ENCODE measurements at places on chromosomes 2 and 18. TPM values are rescaled to one million over a fixed set of nuclear protein-coding genes. Genes with fewer than 3 reads are reported as not detected.
A peak's percentile ranks its signal among the peaks of the same experiment; 100 is the strongest.

The OTX1 gene
- not detected for total RNA-seq

The FAM110C gene
- not detected for total RNA-seq

The CABYR gene
- 4.0 TPM for total RNA-seq

The EGR4 gene
- total RNA-seq = not detected

The SIX3 gene
- not detected for total RNA-seq

The INPP1 gene
- total RNA-seq = 15.0 TPM

The ABCG5 gene
- not detected for total RNA-seq

GRCh38 chr18:36640021-36640952 lies 188.5 kb downstream of the TPGS2 start:
- H3K4me3 ChIP-seq = no peak overlapping the region
- H3K27me3 ChIP-seq = no peaks in the 10 kb centered on the region
- no peak for DNase-seq
- H3K36me3 ChIP-seq = no peaks in the 10 kb centered on the region
- H3K4me1 ChIP-seq = no peaks in the 10 kb centered on the region

DNA sequence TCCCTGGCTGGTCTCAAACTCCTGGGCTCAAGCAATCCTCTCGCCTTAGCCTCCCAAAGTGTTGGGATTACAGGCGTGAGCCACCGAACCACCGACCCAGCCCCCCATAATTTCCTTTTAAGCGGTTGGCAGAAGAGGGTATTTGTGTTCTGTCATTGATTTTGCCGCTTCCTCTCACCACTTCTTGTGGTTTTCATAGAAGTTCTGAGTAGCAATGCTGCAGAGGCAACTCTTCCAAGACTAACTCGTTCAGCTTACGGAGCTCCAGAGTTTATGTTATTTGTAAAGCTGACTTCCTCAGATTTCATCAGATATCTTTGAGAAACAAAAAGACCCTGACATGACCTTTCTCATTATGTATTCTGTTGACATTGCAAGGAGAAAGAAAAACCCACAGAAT lies 261.4 kb upstream of the KCNJ3 start:
- no peaks in the 10 kb centered on the region for H3K36me3 ChIP-seq
- H3K4me1 ChIP-seq = no peaks in the 10 kb centered on the region
- no peaks in the 10 kb centered on the region for H3K27me3 ChIP-seq
- no peak for DNase-seq

DNA sequence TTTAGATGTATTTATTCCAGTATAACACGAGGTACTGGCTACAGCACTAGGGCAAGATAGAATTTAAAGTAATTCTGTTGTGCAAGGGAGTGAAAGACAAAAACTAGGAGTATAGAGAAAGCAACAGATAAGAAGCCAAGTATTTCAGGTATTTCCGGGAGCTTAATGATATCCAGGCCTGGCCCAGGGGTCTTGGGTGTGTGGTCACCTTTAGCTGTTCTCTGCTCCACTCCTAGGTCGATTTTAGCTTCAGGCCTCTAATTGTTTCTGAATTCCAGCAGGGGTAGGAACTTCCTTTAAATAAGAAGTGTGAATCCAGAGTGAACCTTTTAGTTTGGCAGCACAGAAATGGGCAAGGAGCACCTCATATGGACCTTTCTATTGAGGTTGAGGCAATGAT lies 342.3 kb upstream of the MYT1L start:
- DNase-seq = no peak
- H3K4me3 ChIP-seq = no peak overlapping the region
- no peak overlapping the region for H3K27ac ChIP-seq
- no peaks in the 10 kb centered on the region for H3K4me1 ChIP-seq

- H3K36me3 ChIP-seq = no peaks in the 10 kb centered on the region
- H3K27ac ChIP-seq = no peak overlapping the region
- DNase-seq = peak; percentile 50
- no peak overlapping the region for H3K4me3 ChIP-seq
- H3K4me1 ChIP-seq = no peaks in the 10 kb centered on the region
These were observed 238.0 kb upstream of the SALL3 start for GRCh38 chr18:78741381-78742217.

DNA sequence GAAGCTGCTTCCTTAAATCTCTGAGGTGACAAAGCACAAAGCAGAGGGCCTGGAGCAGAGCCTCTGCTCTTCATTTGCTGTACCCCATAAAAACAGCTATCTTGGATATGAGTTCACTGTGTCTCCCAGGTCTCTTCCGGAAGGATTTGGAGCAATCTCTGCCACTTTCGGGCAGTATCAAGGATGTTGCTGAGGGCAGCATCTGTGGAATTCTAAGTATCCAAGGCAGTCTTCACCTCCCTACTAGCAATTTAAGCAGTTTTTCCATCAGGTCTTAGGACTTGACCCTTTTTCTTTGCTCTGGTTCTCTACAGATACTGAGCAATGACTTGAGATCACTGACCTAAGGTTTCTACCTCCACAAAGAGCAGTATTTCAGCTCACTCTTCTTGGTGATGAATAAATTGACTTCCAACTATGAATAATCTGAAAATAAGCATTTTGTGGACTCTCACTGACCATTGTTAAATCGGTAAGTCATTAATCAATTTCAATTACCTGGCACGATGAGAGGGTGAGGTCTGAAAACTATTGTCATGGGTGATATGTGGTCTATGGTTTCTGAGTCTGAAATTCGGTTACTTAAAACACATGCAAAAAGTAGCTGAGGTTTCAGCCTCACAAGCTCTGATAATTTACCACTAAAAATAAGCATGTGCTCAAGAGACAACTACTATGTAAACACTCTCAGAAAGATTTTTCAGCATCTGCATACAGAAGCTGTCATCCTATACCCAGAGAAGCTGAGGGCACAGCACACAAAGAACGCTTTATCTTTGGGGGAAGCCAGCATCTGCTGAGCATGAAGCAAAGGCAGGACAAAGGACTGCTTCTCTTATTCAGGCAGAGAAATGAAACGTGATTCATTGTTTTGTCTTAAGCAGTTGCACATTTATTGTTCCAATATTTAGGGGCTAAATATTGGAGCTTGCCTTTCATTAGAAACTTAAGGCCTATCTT lies 32.1 kb upstream of the SPATS2L start:
- no peak overlapping the region for H3K27ac ChIP-seq
- peaks cover 3% of the 10 kb centered on the region for H3K4me1 ChIP-seq

DNA sequence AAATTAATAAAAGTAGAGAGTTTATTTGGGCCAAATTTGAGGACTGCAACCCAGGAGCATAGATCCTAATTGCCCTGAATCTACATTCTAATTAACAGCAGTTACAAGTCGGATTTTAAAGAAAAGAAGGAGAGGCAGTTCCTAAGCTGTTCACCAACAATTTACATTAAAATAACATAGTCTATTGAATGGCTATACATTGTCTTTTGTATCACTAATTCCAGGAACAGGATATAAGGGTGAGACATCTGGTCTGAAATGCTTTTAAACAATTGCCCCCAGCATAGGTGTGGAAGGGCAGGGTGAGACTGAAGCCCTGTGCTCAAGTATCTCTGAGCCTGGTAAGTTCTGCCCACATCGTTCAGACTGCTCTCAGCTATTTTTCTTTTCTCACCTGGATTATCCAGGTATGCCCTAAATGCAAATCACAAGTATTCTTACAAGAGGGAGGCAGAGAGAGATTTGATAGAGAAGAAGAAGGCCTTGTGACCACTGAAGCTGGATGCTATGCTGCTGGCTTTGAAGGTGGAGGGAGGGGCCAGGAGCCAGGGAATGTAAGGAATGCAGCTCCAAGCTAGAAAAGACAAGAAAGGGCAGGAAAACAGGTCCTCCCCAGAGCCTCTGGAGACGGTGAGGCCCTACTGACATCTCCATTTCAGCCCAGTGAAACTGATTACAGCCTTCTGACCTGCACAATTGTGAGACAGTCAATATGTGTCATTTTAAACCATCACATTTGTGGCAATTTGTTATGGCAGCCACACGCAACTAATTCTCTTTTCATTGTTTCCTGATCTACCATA lies 189.4 kb upstream of the ARL4C start:
- peaks cover 25% of the 10 kb centered on the region for H3K4me1 ChIP-seq
- H3K4me3 ChIP-seq = no peak overlapping the region
- H3K27me3 ChIP-seq = no peaks in the 10 kb centered on the region
- DNase-seq = no peak

- peak; percentile 43 for DNase-seq
- peaks cover 38% of the 10 kb centered on the region for H3K4me1 ChIP-seq
- no peaks in the 10 kb centered on the region for H3K36me3 ChIP-seq
These were observed 169.2 kb upstream of the NCKAP5 start for GRCh38 chr2:133737242-133737993.

GRCh38 chr2:171810422-171811244 lies 83.4 kb downstream of the SLC25A12 start:
- H3K4me3 ChIP-seq = no peak overlapping the region
- no peak overlapping the region for H3K27ac ChIP-seq
- H3K36me3 ChIP-seq = no peaks in the 10 kb centered on the region
- H3K4me1 ChIP-seq = no peaks in the 10 kb centered on the region

- no peak for DNase-seq
- peaks cover 33% of the 10 kb centered on the region for H3K36me3 ChIP-seq
- H3K4me1 ChIP-seq = no peaks in the 10 kb centered on the region
- H3K27ac ChIP-seq = no peak overlapping the region
These were observed 7.4 kb upstream of the POLR1B start for GRCh38 chr2:112534826-112535225.

GRCh38 chr2:108305901-108306300 lies 17.2 kb downstream of the SULT1C2 start:
- H3K4me3 ChIP-seq = no peak overlapping the region
- H3K27ac ChIP-seq = no peak overlapping the region
- no peaks in the 10 kb centered on the region for H3K36me3 ChIP-seq
- H3K27me3 ChIP-seq = no peaks in the 10 kb centered on the region
- no peaks in the 10 kb centered on the region for H3K4me1 ChIP-seq
- no peak for DNase-seq

DNA sequence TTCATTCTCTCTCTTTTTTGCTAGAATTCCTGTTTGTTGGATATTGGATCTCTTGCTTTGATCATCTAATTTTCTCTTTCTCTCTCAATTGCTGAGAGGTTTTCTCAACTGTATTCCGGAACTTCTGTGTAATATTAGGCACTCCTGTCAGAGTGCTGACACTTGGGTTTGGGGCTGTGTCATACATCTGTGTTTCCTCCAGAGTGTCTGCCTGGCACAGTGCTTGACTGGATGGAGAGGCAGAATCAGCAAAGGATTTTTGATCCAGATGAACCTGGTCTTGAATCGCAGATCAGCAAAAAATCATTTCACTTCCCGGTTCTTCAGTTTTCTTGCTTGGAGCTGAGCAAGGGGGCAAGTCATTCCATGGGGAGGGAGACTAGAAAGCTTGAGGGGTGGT lies 87.7 kb upstream of the CXCR4 start:
- no peak for DNase-seq
- H3K4me3 ChIP-seq = no peak overlapping the region
- H3K4me1 ChIP-seq = no peaks in the 10 kb centered on the region
- H3K27ac ChIP-seq = no peak overlapping the region
- H3K36me3 ChIP-seq = no peaks in the 10 kb centered on the region

DNA sequence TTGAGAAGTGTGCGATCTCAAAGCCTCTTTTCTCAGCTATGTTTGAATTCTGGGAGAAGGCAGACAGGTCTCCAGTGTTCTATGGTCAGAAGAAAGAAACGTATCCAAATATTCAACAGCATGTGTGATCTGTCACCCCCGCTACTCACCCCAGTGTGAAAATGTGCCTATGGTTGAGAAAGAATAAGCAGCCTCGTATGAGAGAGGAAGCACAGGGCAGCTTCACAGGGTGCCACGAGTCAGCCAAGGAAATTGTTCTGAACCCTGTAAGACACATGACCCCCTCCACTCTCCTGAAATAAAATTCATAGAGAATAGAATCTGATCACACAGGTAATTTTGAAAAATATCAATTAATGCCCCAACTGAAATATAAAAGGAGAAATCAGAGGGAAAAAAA lies 8.0 kb upstream of the SF3B1 start:
- H3K27ac ChIP-seq = no peak overlapping the region
- H3K36me3 ChIP-seq = no peaks in the 10 kb centered on the region
- no peaks in the 10 kb centered on the region for H3K27me3 ChIP-seq
- H3K4me3 ChIP-seq = no peak overlapping the region

DNA sequence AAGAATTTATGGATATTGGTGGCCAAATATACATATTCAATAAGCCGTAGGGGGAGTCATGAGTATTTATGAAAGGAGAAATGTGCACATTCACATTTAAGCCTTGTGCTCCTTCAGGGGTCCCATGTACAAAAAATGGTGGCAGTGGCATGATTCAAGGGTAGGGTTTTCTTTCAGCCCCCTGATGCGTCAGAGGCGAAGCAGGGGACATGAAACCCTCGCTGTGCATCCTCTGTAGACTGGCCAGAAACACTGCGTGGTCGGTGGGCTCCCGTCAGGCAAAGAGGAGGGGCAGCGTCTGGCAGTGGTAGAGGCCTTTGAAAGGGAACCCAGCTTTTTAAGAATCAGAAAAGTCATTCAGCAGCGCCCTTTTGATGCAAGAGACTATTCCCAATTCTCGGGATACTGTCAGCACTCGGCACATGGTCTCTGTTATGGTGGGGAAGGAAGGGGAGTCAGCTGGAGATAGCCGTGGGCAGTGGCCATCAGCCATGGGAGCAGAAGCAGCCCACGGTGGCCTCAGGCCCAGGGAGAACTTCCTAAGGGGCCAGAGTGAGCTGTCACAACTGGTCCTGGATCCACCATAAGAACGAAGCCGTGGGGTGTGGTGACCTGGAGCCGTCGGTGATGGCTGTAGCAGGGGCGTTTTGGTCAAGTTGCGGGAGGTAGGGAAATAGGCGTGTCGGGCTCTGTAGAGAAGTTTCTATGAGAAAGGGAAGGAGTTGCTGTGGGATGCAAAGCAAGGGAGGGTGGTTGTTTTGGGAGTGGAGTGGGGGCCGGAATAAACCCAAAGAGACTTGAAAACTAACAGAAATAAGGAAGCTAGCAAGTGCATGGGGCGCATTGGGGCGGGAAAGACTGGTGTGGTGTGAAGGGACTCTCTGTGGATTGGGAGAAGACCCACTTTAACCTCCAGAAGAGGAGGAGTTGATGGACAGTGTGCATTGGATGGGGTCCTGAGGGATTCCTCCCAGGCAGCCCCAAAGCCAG lies 95.6 kb downstream of the SH3BP4 start:
- no peak overlapping the region for H3K4me3 ChIP-seq
- no peaks in the 10 kb centered on the region for H3K27me3 ChIP-seq
- peaks cover 84% of the 10 kb centered on the region for H3K36me3 ChIP-seq
- H3K4me1 ChIP-seq = peaks cover 15% of the 10 kb centered on the region

DNA sequence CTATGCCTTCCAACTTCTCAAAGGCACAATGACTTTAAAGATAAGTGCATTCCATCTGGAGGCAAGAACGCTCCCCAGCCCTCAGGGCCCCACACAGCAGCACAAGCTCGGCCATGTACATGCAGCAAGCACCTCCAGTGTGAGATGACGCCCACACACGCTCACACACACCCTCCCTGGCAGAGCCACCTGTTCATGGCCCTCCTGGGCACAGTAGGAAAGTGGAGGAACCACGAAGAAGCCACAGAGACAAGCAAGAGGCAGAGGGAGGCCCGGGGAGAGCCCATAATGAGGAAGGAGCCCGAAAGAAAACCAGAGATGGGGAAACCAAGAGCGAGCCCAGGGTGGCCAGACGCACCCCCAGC lies 21.7 kb downstream of the BIN1 start:
- H3K36me3 ChIP-seq = no peaks in the 10 kb centered on the region
- H3K4me1 ChIP-seq = peaks cover 77% of the 10 kb centered on the region
- no peak overlapping the region for H3K4me3 ChIP-seq
- peak overlapping the region; percentile 86 for H3K27ac ChIP-seq
- DNase-seq = no peak
- H3K27me3 ChIP-seq = no peaks in the 10 kb centered on the region

GRCh38 chr2:242052421-242052820 lies 182.9 kb downstream of the RTP5 start:
- DNase-seq = no peak
- no peaks in the 10 kb centered on the region for H3K4me1 ChIP-seq
- H3K27me3 ChIP-seq = peaks cover 29% of the 10 kb centered on the region
- no peak overlapping the region for H3K27ac ChIP-seq
- H3K4me3 ChIP-seq = no peak overlapping the region
